ENCODE measurements at places on chromosomes 12 and 14.

GRCh38 chr14:105107351-105107750 is 42.1 kb upstream of the GPR132 start:
- DNase-seq: no peak

- peak; percentile 93 for DNase-seq
Observed at GRCh38 chr12:57740656-57741412, 2.3 kb upstream of the AGAP2 start.

- DNase-seq: no peak
Observed at GRCh38 chr12:3698218-3698974, 54.5 kb downstream of the CRACR2A start.

DNA sequence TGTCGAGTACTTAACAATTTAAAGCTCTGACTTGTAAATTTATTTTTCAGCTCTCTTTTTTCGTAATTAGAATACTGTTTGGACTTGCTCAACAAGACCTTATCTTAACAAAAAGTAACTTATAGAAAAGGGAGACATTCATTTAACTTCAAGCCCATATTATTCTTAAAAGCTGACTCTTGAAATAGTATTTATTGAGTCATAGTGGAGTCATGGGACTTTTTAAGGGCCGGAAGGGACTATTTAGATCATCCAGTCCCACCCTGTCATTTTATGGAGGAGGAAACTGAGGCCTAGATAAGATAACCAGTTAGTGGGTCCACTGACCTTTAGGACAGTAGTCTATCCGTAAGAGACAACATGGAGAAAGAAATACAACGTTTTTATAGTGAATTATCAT is 1.5 kb downstream of the RAP1B start:
- no peak for DNase-seq

GRCh38 chr14:103223818-103224352 is 100.6 kb downstream of the TNFAIP2 start:
- no peak for DNase-seq

DNA sequence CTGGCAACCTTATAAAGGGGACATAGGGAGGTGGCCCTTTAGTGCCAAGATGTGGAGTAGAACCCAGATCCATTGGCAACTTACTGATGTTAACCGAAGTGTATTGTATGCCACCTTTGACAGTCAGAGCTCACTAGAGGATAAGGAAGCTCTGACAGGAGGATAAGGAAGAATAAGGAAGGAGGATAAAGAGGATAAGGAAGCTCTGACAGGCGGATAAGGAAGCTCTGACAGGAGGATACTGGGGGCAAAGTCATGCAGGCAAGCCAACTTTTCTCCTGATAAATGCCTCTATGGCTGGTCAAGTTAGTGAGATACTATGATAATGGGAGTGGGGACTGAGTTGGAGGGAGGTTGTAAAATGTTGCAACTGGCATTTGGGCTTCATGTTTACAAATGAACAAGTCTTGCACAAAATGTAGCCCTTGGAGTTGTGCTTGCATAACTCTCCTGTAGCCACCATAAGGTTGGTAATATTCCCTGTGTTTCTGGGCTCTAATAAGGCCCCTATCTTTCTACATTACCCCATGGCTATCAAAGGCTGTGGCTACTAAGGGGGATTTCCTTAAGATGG is 17.7 kb upstream of the DHRS2 start:
- DNase-seq: no peak

DNA sequence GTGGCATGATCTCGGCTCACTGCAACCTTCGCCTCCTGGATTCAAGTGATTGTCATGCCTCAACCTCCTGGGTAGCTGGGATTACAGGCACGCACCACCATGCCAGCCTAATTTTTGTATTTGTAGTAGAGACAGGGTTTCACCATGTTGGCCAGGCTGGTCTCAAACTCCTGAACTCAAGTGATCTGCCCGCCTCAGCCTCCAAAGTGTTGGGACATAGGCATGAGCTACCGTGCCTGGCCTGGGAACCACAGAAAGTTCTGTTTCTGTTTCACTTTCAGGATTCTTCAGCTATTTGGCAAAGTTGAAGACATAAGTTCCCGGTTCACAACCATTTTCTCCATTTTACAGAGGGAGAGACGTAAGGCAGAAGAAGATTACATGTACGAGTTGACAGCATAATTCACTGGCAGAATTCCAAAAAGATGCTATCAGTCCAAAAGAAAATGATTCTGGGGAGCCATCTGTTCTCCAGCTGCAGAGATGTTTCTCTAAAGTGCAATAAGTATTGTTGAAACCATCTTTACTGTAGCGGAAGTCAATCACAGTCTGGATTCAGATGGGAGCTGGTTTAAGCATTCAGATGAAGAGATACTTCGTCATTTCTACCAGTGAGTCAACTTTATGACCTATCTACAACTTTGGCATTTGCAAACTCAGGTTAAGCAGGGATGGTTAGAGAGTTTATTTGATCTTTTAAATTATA is 8.1 kb upstream of the RNF34 start:
- peak; percentile 67 for DNase-seq

- DNase-seq: peak; percentile 54
Observed at GRCh38 chr12:67633708-67634107, 14.8 kb upstream of the DYRK2 start.

DNA sequence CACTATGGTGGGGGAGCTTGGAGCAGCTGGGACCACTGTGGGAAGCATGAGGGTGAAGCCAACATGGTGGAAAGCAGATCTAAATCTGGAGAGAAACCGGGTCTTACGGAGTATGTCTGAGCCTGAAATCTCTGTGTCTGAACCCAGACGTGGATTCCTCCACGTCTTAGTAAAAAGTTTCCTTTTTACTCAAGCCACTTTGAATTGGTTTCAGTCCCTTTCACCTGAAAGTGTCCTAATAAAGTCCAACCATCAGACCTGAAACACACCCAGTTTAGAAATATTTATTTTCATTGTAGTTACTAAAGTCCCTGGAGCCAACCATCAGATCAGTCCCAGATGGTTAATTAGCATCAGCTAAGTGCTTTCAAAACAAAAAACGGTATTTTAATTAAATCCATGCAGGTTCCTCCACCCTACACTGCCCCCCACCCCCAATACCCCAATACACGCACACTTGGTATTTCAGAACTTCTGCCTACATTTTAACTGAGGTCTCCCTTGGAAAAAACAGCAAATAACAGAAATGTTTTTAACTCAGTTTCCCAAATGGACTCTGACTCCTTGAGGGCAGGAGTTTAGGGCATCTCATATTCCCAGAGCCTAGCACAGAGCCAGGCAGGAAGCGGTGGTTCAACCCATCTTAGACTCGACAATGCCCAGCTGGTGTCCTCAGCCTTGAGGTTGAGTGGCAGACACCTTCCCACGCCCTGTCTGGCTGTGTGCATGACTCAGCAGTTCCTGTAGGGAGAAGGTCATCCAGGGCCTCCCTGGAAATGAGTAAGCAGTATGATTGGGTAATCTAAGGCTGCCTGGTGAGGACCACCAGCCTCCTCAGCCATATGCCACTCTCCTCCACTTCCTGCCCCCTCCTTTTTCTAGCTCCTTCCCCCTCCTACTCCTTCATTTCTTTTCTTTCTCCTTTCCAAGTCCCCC is 175.8 kb downstream of the TTC8 start:
- DNase-seq: peak; percentile 88

DNA sequence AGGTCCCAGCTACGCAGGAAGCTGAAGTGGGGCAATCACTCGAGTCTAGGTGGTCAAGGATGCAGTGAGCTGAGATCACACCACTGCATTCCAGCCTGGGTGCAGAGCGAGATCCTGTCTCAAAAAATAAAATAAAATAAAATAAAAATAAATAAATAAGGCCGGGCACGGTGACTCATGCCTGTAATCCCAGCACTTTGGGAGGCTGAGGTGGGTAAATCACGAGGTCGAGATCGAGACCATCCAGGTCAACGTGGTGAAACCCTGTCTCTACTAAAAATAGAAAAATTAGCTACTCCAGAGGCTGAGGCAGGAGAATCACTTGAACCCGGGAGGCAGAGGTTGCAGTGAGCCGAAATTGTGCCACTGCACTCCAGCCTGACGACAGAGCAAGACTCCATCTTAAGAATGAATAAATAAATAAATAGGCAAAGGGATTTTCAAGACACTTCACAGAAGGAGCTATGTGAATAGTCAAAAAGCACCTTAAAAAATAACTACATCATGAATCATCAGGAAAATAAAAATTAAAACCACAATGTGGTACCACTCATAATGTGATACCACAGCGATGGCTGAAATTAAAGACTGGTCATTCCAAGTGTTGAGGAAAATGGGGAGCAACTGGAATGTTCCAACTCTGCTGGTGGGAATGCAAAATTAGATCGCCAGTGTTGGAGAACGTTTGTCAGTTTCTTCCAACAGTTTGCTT is 92.9 kb upstream of the TBX3 start:
- DNase-seq: no peak

DNA sequence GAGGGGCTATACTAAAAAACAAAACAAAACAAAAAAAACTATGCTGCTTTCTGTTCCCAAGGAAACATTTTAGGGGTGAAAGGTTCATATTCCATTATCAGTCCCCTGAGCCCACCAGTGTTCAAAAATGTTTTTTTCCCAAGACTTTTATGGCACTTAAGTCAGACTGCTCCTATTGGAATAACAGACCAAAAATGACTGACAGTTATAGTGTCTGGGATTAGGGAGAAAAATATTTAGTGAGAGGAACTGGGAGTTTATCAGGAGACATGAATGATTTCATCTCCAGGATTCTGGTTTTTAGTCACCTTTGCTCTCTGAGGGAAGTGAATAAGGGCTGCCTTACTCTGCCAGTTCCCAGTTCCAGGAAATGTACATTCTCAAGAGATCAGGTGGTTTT is 68.0 kb downstream of the PDE3A start:
- DNase-seq: no peak

DNA sequence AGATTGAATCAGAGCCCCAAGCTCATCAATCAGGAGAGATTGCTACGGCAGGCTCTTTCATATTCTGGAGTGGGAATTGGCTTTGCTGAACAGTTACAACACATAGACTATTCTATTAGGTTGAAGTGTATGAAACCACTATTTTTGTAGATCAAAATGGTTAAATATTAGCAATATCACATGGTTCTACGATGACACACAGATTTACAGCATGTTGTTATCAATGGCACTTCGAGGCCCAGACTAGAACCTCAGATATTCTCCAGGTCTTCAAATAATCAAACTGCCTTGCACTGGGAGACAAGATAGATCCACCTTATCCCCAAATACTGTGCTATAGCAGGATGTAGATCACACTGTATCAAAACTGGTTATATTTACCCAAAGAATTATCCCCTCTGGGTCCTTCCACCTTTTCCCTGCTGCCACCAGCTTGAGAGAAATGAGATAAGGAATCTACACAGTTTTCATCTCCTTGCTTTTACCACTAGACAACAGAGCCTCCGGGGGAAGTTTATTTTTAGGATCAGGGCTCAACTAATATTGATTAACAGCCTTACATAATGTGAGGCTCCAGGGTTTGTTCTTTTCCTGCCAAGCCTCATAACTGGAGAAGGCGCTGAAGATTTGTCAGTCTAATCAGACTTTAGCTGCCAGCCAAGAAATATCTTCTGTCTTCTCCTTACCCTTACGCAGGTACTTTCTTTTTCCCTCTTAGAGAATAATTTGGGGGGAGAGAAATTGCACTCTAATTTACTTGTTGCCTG is 507.1 kb downstream of the DIO2 start:
- no peak for DNase-seq

GRCh38 chr12:104890476-104891096 is 67.5 kb downstream of the SLC41A2 start:
- DNase-seq: no peak

- no peak for DNase-seq
Observed at GRCh38 chr12:25337916-25338315, 87.2 kb upstream of the KRAS start.

GRCh38 chr12:47534695-47535094 is 171.1 kb downstream of the RPAP3 start:
- peak; percentile 9 for DNase-seq

- DNase-seq: peak; percentile 9
Observed at GRCh38 chr14:52951681-52952554, 1.1 kb upstream of the FERMT2 start.

- DNase-seq: no peak
Observed at GRCh38 chr12:120596901-120597300, 15.7 kb upstream of the POP5 start.

DNA sequence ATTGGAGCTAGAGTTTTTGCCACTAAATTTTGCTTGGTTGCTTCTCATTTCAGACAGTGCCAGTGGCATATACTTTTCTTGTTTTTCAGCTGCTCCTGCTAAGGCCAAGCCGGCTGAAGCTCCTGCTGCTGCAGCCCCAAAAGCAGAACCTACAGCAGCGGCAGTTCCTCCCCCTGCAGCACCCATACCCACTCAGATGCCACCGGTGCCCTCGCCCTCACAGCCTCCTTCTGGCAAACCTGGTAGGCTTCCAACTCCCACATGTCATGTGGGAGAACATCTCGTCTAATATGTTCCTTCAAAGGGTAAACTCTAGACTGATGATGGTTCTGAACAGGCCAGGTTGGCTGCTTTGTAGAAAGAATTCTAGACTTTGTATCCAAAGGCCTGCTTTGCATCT is 11.0 kb downstream of the DLST start:
- no peak for DNase-seq

DNA sequence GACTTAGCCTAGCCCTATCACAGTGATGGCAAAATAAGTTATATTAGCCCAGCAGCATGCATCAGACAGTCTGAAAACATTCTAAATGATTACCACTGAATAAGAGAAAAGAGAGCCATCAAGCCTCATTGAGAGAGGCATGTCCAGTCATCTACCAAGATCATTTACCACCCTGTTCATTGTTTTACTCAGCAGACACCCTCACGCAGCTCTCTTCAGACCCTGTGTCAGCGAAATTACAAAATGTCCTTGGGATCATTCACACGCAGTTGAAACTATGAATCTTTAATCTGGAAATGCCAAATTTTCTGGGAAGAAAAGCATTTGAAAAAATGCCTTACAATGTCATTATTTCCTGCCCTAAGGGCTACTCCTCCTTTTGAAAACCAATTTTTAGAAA is 89.5 kb downstream of the PTPRO start:
- no peak for DNase-seq

GRCh38 chr14:78785265-78785664 is 615.1 kb downstream of the NRXN3 start:
- no peak for DNase-seq

GRCh38 chr14:24439257-24439656 is 3.3 kb downstream of the SDR39U1 start:
- no peak for DNase-seq
